ENCODE measurements at places on chromosomes 6 and 20.

- no peak for DNase-seq
Observed at GRCh38 chr6:152428126-152428525, 209.0 kb downstream of the SYNE1 start.

GRCh38 chr6:90488816-90489215 lies 98.1 kb downstream of the MAP3K7 start:
- no peak for DNase-seq

- DNase-seq, result no peak
Observed at GRCh38 chr6:24680582-24680981, 13.7 kb downstream of the ACOT13 start.

GRCh38 chr6:5707281-5708045 lies 299.3 kb downstream of the NRN1 start:
- no peak for DNase-seq

DNA sequence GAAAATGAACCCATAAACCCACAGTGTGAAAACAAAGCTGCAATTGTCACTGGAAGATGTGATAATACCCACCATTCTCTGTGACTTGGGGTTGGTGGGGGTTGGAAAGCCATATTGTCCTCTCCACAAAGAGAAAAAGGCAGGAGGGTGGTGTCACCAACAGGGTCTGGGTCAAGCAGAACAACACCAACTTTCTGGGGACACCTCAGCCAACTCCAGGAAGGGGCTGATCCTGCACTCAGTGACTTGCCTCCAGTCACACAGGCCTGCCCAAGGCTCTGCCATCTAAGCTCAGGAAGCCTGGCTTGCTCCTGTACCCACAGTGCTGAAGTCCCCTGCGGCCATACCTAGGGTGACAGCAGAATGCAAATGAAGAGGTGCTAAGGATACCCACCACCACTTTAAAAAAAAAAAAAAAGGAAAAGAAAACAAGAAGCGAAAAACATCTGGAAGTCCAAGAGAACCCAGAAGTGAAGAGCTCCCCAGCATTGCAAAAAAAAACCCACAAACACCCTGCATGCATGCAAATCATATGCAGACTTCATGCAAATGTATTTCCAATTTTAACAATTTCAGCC lies 110.6 kb downstream of the PREX1 start:
- DNase-seq, result no peak

- no peak for DNase-seq
Observed at GRCh38 chr6:49950415-49950751, 13.6 kb downstream of the DEFB114 start.

DNA sequence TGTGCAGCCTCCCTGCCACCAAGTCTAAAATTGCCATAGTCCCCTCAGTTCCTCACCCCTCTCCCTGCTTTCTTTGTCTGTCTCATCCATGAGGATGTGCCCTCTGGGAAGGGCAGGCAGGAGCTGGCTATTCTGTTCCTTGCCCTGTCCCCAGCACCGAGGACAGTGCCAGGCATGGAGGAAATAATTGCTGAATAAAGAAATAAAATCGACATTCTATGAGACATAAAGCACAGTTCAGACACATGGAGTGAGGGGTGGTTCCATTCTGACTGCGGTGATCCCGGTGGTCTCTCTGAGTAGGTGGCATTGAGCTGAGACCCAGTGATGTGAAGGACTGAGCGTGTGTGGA lies 23.5 kb upstream of the NOL4L start:
- DNase-seq, result no peak
